ENCODE measurements at places on chromosomes 5 and 9.

DNA sequence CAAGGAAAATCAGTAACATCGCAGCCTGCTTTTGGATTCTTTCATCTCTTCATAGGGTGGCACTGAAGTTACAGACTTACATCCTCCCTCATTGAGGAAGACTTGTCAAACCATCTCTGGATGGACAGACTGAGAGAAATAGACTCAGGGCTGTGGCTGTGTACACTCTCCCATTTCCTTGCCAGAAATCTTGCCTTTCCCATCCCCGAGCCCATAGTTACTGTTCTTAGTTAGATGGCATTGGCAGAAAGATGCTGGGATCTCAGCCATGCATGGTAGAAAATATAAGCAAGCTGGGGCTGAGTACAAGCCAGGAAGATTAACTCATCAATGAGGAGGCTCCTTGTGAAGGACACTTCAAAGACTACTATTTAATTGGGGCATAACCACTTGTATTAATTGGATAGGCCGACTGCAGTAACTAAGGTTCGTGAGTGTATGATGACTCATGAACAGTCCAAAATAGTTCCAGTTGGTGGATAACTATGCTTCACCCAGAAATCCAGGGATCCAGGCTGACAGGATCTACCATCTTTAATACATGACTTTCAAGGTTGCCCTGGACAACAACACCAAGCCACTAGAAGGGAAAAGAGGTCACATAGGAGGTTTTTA lies 137.9 kb downstream of the TMEM38B start:
- DNase-seq, result no peak

DNA sequence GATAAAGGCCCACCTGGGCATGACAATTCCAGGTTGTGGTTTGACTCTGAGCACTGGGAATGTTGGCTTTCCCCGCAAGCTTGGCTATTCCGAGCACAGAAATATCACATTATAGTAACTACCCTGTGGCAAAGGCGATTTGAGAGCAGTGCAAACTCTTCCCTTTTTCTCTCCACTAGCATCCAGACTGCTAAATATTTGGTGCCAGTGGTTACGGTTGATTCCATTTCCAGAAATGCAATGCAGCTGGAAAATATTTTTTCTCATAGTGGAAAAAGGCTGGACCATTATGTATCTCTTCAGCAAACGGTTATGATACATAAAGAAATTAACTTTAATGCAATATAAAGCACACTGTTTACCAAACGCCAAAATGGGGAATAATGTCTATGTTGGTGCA lies 158.0 kb downstream of the ENC1 start:
- DNase-seq, result no peak

- DNase-seq, result no peak
These were observed 321.4 kb downstream of the NPR3 start for GRCh38 chr5:33032271-33033070.

DNA sequence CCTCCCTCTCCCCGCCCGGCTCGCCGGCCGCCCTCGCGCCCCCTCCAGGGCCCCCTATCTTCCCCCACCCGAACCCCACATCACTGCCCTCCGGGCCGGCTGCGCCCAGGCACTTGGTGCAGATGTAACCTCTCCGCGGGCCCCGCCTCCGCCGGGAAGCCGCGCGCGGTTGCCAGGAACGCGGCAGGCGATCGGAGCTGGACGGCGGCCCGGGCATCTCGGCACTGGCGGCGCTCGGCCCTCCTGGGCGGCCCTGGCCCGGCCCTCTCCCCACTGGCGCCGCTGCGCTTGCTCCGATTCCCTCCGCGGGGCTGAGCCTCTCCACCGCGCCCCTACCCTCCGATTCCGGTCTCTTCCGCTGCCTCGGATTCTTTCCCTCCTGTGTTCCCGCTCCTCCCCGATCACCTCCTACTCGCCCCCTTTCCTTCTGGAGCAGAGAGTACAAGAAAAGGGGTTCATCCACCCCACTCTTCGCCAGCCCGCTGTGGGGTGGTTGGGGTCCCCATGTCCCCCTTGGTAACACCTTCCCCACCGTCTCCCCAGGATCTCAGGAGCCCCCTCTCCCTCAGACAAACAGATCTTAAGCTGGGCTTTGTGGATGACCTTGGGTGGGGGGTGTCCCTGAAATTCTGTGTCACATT lies 70.6 kb downstream of the C9orf50 start:
- no peak for DNase-seq

DNA sequence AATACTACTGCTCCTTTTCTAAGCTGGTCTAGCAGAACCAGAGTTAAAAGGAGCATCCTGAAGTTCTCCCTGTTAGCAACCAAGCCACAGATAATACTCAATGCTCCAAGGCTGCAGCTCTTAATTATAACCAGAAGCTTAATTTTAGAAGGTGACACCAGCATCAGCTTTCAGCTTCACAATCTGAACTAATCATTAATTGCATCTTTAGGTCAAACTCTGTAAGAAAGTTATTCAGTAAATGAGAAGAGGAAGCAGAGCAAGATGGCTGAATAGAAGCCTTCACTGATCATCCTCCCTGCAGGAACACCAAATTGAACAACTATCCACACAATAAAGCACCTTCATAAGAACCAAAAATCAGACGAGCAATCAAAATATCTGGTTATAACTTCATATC lies 38.5 kb downstream of the APBA1 start:
- DNase-seq, result no peak

DNA sequence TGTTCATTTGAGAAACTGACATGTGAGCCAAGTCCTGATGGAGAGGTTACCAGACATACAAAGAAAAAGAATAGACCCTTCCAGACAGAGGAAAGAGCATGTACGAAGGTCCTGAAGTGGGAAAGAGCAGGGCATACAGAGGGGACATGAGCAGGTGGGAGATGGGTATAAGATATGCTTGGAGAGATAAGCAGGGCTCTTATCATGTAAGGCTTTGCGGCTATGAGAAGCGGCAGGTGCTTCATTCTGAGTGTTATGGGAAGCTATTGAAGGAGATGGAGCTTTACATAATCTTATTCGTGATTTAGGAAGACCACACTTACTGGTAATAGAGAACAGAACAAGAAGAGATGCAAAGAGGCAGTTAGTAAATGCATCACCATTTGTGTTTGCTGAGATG lies 417.1 kb downstream of the EBF1 start:
- no peak for DNase-seq

DNA sequence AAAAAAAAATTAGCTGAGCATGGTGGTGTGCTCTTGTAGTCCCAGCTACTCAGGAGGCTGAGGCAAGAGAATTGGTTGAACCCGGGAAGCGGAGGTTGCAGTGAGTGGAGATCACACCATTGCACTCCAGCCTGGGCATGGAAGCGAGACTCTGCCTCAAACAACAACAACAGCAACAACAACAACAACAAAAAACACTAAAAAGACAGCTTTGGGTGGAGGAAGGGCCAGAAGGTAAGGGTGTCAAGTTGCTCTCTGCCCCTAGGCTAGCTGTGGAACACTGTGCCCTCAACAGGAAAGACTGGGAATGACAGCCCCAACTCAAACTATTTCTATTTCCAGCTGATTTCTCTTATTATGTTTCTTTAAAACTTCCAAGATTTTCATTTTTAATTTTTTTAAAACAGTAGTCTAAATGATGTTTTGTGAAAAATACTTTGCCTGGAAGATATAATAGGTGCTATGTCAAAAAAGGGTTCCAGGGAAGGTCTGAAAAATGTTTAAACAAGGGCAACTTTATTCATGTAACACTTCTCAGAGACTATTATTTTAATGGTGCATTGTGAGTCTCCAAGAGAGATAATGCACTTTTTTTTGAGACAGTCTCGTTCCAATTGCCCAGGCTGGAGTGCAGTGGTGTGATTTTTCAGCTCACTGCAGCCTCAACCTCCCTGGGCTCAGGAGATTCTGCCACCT lies 29.9 kb downstream of the CLINT1 start:
- no peak for DNase-seq
